ENCODE measurements at places on chromosomes 2 and 18.
A peak's percentile ranks its signal among the peaks of the same experiment; 100 is the strongest.

GRCh38 chr2:18369760-18370159, 190.7 kb downstream of the RDH14 start:
- DNase-seq, result no peak

DNA sequence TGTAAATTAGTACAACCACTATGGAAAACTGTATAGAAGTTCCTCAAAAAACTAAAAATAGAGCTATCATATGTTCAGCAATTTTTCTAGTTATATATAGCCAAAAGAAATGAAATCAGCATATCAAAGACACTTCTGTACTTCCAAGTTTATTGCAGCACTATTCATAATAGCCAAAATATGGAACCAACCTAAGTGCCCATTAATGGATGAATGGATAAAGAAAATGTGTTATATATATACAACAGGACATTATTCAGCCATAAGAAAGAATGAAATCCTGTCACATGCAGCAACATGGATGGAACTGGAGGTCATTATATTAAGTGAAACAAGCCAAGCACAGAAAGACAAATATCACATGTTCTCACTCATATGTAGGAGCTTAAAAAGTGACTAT, 112.6 kb downstream of the MDH1 start:
- no peak for DNase-seq

DNA sequence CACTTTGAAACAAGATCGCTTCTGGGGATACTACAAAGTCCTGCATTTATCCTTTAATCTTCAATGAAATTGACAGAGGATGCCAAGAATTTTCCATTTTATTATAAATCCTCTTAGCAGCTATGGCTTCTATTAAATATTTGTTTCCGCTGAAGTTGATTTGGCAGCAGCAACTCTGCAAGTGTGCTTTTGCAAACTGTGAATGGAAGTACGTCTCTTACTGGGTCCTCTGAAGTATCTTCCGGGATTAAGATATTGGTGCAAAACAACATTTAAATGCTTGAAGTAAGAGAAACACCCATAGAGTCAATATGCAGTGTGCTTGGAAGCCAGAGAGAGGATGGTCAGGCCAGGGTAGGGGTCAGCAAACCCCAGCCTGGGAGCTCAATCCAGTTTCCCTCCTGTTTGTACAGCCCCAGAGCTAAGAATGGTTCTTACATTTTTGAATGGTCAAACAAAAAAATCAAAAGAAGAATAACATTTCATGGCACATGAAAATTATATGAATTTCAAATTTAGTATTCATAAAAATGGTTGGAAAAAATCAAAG, 13.6 kb downstream of the CCDC68 start:
- no peak for DNase-seq

DNA sequence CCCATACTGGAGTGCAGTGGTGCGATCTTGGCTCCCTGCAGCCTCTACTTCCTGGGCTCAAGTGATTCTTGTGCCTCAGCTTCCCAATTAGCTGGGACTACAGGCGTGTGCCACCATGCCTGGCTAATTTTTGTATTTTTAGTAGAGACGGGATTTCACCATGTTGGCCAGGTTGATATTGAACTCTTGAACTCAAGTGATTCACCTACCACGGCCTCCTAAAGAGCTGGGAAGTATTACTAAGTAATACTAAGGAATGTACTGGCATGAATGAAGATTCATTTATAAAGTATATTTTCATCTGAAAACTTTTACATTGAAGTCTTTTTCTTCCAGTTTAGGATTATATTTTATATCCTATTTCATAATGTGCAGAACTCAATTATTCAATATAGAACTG, 38.1 kb downstream of the NUP35 start:
- no peak for DNase-seq

DNA sequence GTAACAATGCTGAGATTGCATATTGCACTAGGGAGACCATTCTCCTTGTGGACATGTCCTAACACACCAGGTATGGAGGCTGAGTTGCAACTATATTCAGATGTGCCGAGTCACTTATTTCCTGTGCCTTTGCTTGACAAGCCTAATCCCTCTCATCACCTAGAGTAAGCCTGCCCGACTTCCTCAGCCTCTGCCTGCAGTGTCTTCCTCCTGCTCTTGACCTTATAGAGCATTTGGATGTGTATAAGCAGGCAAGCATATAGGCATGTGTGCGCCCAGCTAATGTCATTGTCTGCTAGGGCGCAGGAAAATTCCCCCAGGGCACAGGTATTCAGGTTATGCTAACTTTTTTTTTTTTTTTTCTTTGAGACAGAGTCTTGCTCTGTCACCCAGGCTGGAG, 316.9 kb downstream of the CDH2 start:
- no peak for DNase-seq

DNA sequence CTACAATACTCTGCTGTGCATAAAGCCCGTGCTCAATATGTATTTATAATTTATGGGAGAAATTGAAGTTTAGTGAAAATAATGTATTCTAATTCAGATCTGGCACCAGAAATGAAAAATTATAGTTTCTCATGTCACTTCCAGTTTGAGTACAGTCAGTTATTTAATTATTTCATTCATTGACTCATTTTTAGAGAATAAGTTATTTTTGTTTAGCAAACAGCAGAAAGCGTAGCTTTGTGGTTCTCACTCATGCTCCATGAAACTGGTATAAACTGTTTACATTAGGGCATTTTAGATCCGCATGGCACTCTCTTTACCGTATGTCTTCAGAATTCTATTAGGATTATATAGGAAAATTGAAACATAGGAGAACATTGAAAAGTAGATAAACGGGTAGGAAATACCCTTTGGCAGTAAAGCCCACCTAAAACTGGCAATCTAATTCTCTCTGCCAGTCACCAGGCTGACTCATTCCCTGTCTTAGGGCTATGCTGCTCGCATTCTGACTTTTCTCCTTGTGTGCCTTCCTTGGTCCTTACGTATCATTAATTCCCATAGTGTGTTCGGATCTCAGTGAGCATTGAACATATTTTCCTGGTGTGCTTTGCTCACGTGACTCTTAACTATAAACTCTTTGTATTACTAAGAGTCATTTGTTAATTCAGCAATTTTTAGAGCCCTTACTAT, 106.0 kb downstream of the ZNF236 start:
- DNase-seq, result no peak

DNA sequence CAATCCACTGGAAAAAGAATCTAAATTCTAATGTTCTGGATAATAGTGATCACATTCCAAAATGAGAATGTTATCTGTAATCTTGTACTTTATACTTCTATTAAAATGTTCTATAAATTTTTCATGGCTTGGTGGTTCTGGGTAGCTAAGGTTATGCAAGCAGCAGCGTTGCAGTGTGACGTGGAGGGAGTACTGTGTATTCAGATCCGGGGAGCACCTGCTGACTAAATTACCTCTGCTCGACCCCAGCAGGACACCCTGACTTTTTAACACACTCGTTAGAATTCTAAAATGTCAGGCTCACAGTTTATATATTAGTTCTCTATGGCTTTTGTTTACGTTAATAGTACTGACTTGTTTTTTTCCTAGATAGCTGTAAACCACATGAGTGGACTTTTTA, 13.0 kb downstream of the ATIC start:
- DNase-seq, result no peak

GRCh38 chr18:76957384-76958355, 135.3 kb downstream of the ZNF236 start:
- no peak for DNase-seq

- no peak for DNase-seq
These were observed 17.6 kb upstream of the KIDINS220 start for GRCh38 chr2:8855010-8855409.

DNA sequence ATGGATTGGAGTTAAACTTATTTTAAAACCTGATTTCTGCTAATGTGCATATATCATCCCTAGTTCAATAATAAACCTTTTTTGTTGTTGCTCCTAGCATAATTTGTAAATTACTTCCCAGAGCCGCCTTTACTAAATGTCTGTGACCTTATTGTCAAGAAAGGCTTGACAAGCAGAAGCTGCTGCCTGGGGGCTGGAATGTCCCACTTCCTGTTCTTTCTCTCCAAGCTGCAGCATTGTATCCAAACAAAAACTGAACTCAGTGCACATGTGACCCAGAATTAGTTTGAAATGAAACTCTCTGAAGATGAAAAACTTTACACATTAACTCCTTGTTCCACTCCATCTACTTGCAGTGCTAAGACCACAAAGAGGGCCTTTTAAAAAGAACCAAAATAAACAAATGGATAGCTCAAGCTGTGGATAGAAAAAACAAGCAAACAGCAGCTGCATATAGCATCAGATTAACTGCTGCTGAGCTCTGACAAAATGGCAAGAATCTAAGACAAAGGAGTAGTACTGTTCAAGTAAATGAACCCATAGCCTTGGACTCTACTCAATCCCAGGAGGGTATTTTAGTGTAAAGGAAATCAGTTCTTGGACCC, 99.8 kb upstream of the NEUROD1 start:
- no peak for DNase-seq

- DNase-seq, result no peak
These were observed 70.8 kb upstream of the NOSTRIN start for GRCh38 chr2:168731616-168732015.

GRCh38 chr2:17899871-17900270, 21.4 kb downstream of the KCNS3 start:
- no peak for DNase-seq

GRCh38 chr2:10079870-10080535, at the start of gene CYS1:
CYS1 (minus strand) TSS chr2:10080411; CDS start chr2:10080223, 188 bp downstream.
- peak; percentile 88 for DNase-seq

- DNase-seq, result no peak
These were observed 8.0 kb downstream of the SP100 start for GRCh38 chr2:230423851-230424458.

DNA sequence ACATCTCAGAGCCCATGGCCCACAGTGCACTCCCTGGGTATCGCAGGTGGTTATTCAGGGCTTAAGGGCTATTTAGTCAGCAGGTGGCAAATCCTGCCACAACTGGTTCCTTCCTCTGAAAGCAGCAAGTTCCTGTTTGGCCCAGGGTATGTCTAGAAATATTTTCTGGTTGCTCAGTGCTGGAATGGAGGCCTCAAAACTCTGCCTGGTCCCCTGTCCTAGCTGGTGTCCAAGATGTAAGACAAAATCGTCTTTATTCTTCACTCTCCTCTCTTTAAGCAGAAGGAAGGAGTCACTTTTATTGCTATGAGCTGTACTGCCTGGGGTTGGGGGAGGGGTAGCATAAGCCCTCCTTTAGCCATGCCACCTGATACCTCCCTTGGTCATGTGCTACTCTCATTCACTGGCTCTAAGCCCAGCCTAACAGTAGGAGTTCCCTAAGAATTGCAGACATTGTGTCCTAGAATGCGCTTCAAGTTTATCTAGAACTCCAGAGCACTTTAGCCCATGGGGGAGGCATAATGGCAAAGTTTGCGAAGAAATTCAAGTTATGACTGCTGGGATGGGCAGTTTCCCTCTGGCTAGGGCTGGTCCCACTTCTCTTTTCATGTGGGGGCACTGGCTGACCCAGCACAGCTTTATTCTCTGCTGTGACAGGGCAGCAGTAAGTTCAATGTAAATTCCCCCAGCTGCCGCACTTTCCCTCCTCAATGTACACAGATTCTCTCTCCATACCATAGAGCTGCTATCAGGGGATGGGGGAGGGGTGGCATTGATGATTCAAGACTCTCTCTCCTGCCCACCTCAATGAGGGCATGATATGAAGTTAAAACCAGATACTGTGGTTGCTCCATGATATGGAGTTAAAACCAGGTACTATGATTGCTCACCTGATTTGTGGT, 27.1 kb upstream of the CWC22 start:
- DNase-seq, result no peak

GRCh38 chr2:104406261-104406726, 447.6 kb upstream of the POU3F3 start:
- DNase-seq, result no peak

- no peak for DNase-seq
These were observed 258.3 kb upstream of the SALL3 start for GRCh38 chr18:78721238-78721875.

DNA sequence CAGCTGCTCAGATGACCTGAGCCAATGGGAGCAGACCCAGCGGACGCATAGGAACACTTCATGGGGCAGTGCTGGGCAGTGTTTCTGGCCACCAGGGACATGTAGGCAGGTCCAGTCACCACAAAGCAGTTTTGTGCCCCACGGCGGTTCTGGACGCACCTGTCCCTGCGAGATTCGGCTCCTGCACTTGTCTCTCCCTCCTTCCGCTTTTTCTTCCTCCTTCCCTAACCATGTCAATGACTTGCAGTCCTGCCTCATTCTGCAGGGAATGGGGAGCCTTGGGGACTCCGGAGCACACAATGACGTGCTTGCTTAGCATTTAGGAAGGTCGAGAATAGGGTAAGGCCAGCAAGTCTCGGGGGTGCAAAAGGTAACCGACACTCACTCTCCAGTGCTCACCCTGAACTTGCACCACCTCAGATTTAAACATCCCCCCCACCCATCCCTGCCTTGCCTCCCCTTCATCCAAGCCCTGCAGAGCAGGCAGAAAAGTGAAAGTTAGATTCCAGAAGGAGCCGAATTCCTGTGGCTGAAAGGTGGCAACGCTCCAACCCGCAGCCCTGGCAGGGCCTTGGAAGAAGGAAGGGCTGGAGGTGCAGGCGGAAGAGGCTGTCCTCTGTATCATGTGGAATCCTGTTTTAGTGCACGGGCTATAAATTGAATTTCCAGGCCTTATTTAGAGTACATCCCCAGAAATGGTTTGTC, 40.5 kb upstream of the ATG16L1 start:
- no peak for DNase-seq

DNA sequence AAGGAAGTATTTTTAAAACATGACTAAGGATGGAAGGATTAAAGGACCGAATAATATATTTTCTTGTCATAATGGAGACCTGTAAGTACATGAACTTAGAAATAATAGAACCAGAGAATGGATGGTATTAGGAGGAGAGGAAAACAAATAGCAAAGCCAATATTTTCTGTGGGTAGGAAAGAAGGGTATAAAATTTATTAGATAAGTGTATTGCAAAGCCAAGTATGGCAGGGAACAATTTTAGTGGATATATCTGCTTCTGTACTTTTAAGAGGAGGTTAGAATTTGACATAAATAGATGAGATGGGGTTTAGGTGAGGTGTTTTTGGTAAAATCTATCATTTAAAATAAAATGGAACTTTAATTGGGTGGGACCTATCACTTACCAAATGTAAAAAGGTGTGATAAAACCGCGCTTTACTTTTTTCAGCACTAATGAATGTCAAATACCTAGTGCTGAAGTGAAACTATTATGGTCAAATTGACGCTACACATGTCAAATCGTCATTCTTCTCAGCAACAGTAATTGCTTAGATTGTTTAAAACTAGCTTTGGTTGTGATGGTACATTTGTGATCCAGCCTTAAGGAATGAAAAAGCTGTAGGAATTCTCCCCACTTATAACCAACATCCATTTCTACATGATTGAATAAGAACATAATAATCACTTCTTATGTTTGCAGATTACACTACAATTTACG, 78.1 kb upstream of the ZEB2 start:
- DNase-seq, result no peak

DNA sequence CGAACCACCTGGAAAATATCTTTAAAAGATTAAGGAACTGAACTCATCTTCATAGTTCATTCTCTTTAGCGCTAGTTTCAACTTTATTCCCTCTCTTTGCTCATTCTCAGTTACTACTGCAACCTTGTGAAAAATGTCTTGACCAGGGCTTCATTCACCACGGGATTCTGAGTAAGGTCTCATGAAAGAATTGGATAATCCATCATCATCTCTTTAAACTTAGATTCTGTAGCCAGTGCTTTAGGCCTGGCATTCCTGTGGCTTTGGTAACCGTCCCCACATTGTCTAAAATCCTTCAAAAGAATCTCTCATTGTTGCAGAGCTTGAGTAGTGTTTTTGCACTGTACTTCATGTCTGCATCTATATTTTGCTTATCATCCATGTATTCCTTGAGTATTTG, 229.5 kb downstream of the ETAA1 start:
- no peak for DNase-seq
